ENCODE measurements at places on chromosomes 12 and 14. TPM values are rescaled to one million over a fixed set of nuclear protein-coding genes. Genes with fewer than 3 reads are reported as not detected.

TSPAN19 gene
- not detected for total RNA-seq

AKAP6 gene
- total RNA-seq: 3.0 TPM

HOXC11 gene
- total RNA-seq: 0.36 TPM

KRT73 gene
- total RNA-seq: not detected

MAP4K5 gene
- total RNA-seq: 51.4 TPM

ACSM4 gene
- total RNA-seq: not detected

AMN gene
- total RNA-seq: not detected

STYK1 gene
- total RNA-seq: 0.84 TPM

FOXG1 gene
- total RNA-seq: not detected

LHX5 gene
- not detected for total RNA-seq

VRTN gene
- total RNA-seq: not detected

CMA1 gene
- not detected for total RNA-seq

USP44 gene
- not detected for total RNA-seq

KRT2 gene
- not detected for total RNA-seq

ITPK1 gene
- total RNA-seq: 7.7 TPM

PRICKLE1 gene
- total RNA-seq: 5.3 TPM

CLEC7A gene
- total RNA-seq: not detected

GPR135 gene
- 0.68 TPM for total RNA-seq

B4GALNT3 gene
- 0.10 TPM for total RNA-seq

FBLN5 gene
- not detected for total RNA-seq

C12orf57 gene
- 274 TPM for total RNA-seq

CCDC197 gene
- total RNA-seq: not detected

NGB gene
- total RNA-seq: not detected

CHGA gene
- total RNA-seq: not detected

CCDC38 gene
- total RNA-seq: not detected

TAS2R50 gene
- total RNA-seq: 0.24 TPM

SIX4 gene
- total RNA-seq: 4.1 TPM

TC2N gene
- total RNA-seq: not detected

TIGAR gene
- 5.9 TPM for total RNA-seq

KLRB1 gene
- total RNA-seq: not detected

ANAPC7 gene
- 40.0 TPM for total RNA-seq

NXPH4 gene
- total RNA-seq: 1.7 TPM

TRHDE gene
- total RNA-seq: 1.2 TPM

TBK1 gene
- 32.1 TPM for total RNA-seq

LRIG3 gene
- total RNA-seq: 8.0 TPM

PLEK2 gene
- total RNA-seq: 13.7 TPM

NPFF gene
- total RNA-seq: not detected

GPRC5D gene
- total RNA-seq: not detected

AICDA gene
- total RNA-seq: not detected

CBLN3 gene
- 0.72 TPM for total RNA-seq

TESPA1 gene
- under 0.01 TPM for total RNA-seq

LIN7A gene
- under 0.01 TPM for total RNA-seq

OTX2 gene
- total RNA-seq: not detected

ALKBH2 gene
- total RNA-seq: 20.3 TPM

NOS1 gene
- not detected for total RNA-seq

CLBA1 gene
- total RNA-seq: 3.9 TPM

LRTM2 gene
- total RNA-seq: not detected

LTB4R2 gene
- total RNA-seq: 0.88 TPM

PAWR gene
- total RNA-seq: 11.8 TPM

NYNRIN gene
- total RNA-seq: 0.39 TPM

BORCS5 gene
- 7.8 TPM for total RNA-seq

PLEKHD1 gene
- total RNA-seq: not detected

Data from RPMI7951 (cell line).